ENCODE measurements at places on chromosomes 5 and 9. TPM values are rescaled to one million over a fixed set of nuclear protein-coding genes. Genes with fewer than 3 reads are reported as not detected.

- DNase-seq = no peak
- peak overlapping the region; percentile 73 for H3K27ac ChIP-seq
- H3K36me3 ChIP-seq = peaks cover 4% of the 10 kb centered on the region
- H3K27me3 ChIP-seq = peaks cover 7% of the 10 kb centered on the region
Measured at GRCh38 chr5:50672663-50673062, 6.2 kb downstream of the PARP8 start.

Gene NPR3
- polyA plus RNA-seq = not detected

Gene KLHL3
- 1.2 TPM for polyA plus RNA-seq

Gene KLF4
- polyA plus RNA-seq = 0.67 TPM

DNA sequence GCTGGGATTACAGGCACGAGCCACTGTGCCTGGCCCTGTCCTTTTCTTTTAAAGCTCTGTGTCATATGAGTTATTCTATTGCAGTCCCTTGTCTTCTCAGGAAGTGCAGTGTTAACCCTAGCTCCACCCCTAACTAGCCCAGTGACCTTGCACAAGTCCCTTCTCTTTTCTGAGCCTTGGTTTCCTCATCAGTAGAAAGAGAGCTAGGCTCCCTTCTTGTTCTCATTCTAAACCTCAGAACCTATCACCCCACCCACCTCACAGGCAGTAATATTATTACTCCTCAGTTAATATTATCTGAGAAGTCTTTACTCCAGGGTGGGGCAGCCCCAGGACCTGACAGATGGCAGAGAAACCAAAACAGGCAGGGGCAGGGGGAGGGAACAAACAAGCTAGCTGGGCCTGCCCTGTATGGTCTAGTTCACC is 7.2 kb downstream of the CYFIP2 start:
- peak overlapping the region; percentile 88 for H3K4me3 ChIP-seq
- peak; percentile 51 for DNase-seq
- peaks cover 14% of the 10 kb centered on the region for H3K36me3 ChIP-seq
- H3K27ac ChIP-seq = peak overlapping the region; percentile 96
- peaks cover 26% of the 10 kb centered on the region for H3K27me3 ChIP-seq
